ENCODE measurements at places on chromosomes 7 and 10.

- DNase-seq: no peak
Measured at GRCh38 chr10:61398366-61399129, 54.6 kb downstream of the TMEM26 start.

DNA sequence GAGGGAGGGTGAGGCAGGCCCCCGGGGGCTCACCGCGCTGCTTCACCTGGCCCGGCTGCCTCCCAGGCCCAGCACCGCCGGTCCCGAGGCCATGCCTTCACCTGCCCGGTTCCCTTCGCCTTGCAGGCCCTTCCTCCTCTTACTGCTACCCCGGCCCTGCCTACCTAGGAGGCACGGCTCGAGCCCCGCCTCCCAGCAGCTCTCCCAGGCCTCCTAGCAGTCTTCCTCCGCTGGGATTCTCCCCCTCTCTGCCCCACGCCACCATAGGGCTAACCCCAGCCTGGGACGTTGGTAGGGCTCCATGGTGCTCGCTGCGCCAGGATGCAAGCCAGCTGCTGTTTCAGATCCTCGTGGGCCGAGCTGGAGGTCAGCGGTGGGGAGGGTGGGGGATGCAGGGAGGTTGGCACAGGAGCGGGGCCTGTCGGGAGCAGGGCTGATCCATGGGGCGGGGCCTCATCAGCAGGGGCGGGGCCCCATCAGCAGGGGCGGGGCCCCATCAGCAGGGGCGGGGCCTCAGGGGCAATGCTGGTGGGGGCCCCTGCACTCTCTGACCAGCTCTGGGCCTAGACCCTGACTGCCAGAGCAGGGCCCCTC is 63.3 kb downstream of the RASGEF1A start:
- no peak for DNase-seq

DNA sequence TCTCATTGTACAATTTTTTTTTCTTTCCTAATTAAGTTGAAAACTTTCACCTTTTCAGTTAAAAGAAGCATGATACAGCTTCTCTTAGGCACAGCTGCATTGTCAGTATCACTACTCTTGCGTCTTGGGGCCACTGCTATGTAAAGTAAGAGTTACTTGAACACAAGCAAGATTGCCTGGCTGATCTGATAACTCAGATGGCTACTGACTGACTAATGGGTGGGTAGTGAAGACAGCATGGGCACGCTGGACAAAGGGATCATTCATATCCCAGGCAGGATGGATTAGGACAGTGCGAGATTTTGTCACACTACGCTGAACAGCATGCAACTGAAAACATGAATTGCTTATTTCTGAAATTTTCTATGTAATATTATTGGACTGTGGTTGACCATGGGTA is 11.6 kb upstream of the ADAMTS14 start:
- no peak for DNase-seq

DNA sequence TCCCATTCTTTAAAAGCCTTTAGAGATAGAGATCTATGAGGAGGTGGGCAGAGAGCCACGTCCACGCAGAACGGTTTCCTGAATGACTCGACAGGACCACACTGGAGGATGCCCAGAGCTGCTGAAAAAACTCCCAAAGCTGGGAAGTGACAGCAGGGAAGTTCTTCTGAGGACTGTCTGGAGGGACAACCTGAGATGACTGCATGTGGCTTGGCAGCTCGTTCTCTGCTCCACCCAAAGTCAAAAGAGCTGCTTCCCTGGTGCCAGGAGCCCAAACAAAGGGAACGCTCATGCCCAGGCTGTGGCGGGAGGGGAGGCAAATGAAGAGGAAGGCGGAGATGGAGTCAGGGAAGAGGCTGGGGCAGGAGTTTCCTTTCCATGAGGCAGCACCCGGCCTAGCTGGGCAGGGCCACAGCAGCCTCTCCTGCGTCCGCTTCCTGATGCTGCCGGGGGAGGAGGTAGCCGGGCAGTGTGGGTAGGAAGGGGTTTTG is 95.4 kb downstream of the CCDC3 start:
- DNase-seq: no peak

- no peak for DNase-seq
Measured at GRCh38 chr7:117582219-117582704, 102.4 kb downstream of the CFTR start.

- DNase-seq: no peak
Measured at GRCh38 chr10:85003083-85003482, 674.7 kb downstream of the CCSER2 start.

DNA sequence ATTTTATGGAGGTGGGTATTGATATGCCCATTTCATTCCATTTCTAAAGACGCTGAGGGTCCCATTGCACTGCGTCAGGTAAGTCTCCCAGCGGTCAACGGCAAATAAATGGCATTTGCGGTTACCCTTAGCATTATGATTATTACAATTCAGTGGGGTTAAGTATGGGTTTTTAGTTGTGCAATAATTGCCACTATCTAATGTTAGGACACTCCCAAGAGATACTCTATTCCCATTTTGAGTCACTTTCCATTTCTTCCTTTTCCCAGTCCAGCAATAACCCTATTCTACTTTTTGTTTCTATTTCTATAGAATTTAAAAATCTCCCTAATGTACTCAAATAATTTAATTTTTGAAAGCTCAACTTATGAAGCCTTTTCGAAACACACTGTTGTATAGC is 4.0 kb downstream of the SLC35B4 start:
- DNase-seq: no peak

DNA sequence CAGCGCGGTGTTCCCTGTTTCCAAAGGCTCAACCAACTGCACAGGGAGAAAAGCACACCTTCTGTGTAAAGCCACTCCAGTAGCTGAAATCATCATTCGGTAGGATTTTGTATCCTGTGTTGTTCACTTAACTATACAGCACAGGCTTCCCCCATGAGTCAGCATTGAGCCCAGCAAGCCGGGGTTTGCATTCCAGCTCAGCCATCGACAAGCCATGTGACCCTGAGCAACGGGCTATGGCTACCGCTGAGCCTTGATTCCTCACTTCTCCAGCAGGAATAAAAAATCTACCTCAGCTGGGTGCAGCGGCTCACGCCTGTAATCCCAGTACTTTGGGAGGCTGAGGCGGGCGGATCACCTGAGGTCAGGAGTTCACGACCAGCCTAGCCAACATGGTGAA is 44.1 kb upstream of the ATP6V0A4 start:
- no peak for DNase-seq
